ENCODE measurements at places on chromosomes 11 and 22.

GRCh38 chr11:36074941-36075431, 131.1 kb downstream of the LDLRAD3 start:
- no peak for DNase-seq

DNA sequence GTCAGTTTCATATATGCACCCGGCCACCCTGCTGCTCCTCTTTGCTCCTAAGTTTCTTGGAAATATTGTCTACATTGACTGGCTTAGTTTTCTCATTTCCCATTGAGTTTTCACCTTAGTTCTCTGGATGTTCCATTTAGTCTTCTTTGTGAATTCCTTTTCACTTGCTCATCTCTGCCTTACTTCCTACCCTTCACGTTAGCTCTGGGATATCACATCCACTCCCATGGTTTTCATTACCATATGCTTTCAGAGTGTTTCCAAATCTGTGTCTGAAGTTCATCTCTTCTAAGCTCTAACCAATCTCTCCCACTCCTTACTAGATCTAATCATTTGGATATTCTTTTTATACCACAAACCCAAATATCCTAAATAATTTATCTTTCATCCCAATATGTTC, 226.4 kb downstream of the FAM76B start:
- DNase-seq = no peak

DNA sequence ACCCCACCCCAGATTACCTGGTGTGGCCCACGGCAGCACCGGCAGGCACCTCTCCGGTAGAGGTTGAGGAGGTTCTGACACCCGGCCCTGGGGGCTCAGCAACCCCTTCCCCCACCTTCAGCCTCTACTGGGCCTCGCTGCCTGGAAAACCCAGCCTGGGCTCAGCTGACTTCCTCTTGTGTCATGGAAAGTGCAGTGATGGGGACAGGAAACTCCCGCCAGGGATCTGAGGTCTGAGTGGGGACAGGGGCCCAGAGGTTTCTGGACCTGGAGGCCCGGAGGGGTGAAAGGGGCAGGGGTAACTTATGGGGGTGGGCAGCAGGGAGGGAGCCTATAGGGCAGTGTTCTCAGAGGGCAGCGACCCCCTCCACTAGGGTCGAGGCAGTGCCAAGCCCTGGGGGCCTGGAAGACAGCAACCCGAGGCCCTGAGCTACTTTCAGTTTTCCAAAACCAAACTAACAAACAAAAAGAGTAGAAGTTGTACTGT, 10.0 kb upstream of the CD5 start:
- no peak for DNase-seq

DNA sequence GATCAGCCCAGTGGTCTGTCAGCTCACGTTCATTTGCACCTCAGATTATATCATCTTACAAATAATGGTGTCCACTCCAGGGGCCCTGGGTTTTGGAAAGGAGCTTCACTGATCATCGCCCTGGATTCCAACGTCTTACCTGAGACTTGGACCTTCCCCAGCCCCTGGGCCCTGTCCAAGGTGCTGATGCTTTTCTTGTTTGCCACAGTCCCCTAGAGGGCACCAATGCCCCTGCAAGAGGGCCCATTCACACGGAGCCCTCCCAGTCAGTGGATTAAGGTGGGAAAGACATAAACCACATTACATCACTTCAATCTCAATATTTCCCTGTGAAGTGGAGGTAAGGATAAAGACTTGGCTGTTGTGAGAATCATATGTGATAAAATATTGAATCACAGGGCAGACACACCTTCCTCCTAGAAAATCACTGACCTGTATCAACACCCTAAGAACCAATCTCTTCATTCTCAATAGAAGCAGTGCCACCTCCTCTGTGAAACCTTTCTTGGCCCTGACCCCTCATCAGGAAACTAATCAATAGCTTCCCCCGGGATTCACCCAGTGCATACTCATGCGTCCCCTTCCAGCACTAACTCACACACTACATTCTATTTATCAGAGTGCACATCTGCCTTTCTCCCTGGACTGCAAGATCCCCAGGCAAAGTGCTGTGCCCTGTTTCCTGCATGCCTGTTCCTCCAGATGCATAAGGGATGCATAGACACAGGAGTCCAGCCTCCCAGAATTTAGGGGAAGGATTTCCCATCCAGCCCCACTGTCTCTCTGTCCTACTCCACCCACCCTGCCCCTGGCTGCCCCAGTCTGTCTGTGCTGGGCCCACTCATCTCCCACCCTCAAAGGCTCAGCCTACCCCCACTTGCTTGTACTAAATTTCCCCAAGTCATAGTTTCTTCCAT, 167.0 kb downstream of the BUD13 start:
- no peak for DNase-seq

DNA sequence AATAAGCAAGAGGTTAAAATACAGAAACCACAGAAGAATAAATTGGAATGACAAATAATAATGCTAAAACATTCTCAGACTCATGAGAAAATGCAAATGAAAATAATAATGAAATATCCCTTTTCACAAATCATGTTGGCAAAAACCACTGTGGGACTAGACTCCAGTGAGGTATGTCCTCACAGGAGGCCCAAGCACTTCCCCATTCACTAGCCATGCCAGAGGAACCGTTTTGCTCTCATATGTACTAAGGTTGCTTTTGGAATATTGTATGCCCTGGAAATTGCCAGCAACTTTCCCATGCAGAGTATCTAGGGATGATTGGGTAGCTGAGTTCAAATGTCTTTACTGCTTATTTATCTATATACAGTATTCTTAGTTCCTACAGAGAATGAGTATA, 106.2 kb upstream of the CHORDC1 start:
- DNase-seq = no peak

DNA sequence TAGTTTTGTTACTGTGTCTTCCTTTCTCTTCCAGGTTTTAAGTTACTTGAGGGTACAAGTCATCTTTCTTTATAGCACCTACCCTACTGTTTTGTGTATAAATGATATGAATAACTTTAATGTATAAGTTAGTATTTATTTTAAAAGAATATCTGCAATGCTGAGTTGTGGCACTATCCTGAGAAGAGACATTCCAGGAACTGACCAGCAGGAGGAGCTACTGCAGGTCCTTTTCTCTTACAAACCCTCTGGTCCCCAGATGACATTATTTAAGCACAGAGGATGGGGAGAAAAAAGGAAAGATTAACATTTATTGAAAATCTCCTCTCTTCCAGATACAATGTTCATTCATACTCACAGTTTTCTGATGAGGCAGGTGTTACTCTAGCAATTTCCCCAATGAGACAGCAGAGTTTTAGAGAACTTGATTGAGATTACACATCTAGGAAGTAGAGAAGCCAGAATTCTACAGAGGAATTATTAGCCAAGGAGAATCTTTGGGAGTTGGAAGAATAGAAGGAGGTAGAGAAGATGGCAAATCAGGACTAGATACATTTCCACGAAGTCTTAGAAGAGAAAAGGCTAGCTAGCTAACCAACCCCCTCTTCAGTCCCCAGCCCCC, 541.2 kb upstream of the API5 start:
- no peak for DNase-seq

DNA sequence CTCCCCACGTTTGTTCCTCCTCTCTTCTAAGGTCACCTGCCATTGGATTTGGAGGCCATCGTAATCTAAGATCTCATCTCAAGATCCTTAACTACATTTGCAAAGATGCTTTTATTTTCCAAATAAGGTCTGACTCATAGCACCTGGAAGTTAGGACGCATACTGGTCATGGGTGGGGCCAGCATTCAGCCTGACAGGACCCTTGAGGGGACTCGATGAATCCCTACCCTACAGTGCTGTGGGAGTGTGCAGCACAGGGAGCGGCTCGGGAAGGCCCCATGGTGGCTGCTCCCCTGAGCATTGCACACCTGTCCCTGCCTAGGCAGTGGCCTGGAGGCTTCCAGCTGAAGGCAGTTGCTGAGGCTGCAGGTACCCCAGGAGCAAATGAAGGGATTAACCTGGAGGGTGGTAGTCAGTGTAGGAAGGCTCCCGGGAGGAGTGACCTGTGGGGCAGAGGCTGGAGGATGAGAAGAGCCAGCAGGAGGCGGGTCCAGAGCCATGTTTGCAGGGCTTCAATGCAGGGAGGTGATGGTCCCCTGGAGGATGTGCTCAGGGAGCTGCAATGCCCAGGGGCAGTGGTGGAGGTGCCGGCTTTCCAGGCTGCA, 362.2 kb downstream of the CTTN start:
- DNase-seq = no peak

DNA sequence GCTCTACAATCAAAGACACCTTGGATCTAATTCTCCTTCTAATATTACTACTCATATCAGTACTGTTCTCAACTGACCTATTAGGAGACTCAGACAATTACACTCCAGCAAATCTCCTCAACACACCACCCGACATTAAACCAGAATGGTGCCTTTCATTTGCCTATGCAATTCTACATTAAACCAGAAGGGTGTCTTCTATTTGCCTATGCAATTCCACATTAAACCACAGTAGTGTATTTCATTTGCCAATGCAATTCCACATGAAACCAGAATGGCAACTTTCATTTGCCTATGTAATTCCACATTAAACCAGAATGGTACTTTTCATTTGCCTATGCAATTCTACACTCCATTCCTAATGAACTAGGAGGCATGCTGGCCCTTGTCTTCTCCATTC, 15.3 kb upstream of the APOL3 start:
- DNase-seq = no peak

DNA sequence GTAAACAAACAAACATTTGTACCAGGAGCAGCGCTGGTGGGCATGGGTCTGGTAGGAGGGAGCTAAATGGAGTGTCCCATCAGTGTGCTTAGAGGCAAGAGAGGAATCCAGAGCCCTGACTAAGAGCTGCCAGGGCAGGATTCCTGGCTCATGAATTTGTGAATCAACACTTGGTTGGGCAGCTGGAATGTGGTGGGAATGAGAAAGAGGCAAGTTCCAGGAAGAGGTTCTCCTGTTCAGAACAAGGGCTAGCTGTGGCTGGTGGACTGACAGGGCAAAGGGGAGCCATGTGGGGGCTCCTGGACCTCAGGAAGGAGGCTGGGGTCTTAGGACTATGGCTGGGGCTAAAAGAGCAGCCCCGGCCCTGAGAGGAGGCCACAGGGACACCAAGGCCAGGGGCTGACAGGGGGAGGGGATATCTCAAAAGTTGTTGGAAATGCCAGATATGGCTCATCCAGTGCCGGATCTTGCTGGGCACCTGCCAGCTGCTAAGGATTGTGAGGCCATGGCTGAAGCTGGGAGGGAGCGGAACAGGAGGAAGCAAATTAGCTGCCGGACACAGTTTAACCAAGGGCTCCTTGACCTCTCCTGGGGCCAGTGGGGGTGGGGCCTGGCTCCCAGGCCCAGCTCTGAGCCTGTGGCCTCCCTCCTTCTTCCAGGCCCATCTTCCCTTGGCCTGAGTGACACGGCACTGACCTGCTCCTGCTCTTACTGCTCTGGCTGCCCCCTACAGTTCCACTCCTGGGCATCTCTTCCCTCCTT, 14.6 kb upstream of the P2RY6 start:
- no peak for DNase-seq

- DNase-seq = no peak
These were observed 882.8 kb upstream of the ANO3 start for GRCh38 chr11:25449091-25449490.

- DNase-seq = no peak
These were observed 227.2 kb downstream of the FAM76B start for GRCh38 chr11:95562196-95562921.

- DNase-seq = no peak
These were observed 16.0 kb upstream of the TMPRSS13 start for GRCh38 chr11:117945047-117945810.

DNA sequence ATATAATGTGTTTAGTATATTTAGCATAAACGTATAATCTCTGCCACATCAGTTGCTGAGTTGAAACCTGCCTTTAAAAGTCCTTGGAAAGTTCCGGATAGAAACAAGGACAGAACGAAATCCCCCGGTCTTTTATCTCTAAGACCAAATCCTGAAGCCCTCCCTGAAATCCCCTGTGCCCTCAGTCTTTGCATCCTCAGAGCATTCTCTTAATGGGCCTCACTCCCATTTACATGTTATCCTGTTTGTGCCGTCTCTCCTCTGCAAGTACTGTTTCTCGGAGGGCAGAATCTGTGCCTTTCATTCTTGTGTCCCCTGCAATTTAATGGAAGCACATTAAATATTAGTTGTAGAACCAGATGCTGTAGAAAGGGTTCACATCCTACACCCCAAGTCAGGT, 56.0 kb downstream of the ZNRF3 start:
- DNase-seq = no peak

DNA sequence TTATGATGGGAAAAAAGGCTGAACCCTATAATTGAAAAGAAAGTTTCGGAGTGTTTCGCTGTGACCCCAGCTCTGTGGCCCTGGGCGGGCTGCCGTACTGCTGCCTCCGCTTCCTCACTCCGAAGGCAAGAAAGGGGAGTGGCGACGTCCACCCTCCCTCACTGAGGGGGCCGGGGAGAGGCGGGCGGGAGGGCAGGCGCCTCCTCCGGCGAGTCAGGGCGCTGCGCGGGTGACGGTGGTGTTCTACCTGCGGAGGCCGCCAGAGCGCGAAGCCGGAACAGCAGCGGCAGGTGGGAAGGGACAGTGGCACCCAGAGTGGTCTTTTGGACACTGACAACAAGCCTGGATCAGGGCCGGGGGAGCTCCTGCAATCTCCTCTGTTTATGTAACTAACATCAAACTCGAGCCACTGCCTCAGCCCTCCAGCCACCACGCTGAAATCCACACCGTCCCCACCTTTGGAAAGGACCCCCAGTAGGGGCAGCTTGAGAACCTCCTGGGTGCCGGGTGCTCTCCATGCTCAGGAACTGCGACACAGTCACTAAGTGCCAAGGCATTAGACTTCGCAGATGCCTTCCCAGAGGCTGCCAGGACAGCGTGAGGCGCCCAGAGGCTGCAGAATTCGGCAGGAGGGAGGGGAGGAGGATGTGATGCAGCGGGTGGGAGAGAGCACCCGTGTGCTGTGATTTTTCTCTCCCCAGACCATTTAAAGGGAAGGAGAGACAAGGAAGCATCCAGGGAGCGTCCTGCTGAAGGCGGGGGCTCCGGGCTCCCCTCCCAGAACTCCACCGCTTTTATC, 25.5 kb downstream of the BID start:
- DNase-seq = no peak

GRCh38 chr11:20250644-20251247, 90.5 kb upstream of the DBX1 start:
- no peak for DNase-seq

- DNase-seq = no peak
These were observed 11.9 kb upstream of the SYTL2 start for GRCh38 chr11:85822814-85823213.

DNA sequence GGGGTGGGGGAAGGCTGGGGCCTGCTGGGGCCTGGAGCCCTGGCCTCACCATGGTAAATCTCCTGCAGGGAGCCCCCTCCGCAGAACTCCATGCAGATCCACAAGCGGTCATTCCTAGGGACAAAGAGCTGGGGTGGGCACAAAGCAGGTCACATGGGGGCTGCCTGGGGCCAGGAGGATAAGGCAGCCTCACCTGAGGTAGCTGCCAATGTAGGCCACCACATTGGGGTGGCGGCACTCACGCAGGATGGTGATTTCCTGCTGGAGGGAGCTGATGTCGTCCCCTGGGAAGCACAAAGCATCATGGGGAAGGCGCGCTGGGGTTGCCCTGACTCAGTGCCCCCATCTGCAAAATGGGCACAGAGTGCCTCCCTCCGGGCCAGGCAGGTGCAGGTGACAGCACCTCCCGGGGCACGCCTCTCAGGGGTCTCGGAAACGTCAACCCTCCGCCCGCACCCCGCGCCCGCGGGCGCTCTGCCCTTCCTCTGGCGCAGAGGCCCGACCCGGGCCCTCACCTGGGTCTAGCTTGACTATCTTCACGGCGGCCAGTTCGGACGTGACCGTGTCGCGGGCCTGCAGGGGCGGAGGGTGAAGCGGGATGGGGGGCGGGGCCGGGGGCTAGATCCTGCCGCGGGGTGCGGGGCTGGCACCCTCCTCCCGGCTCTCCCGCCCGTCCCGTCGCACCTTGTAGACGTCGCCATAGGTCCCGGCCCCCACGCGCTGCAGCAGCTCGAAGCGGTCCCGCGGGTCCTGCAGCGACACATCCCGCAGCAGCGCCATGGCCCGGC, 450 bp downstream of the MAP4K2 start:
- no peak for DNase-seq

Data from anterior cingulate cortex (tissue), 58 donors.